Fibroblast of skin of back (primary cell): ENCODE measurements at places on chromosomes 7 and 10.
A peak's percentile ranks its signal among the peaks of the same experiment; 100 is the strongest.

DNA sequence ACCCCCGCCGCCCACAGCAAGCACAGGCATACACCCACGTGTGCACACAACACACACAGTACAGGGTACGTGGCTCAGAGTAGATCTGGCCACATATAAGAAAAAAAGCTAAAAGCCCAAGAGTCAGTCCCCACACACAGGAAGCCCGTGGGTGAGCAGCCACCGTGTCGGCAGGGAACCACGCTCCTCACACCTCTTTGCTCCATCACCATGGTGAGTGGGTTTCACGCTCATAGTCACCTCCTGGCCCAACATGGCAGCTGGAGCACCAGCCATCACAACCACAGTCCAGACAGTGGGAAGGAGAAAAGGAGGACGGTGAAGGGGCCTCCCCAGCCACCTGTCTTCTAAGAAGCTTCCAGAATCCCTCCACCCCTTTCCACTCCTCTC lies 76.0 kb upstream of the PDGFA start:
- no peak for DNase-seq

DNA sequence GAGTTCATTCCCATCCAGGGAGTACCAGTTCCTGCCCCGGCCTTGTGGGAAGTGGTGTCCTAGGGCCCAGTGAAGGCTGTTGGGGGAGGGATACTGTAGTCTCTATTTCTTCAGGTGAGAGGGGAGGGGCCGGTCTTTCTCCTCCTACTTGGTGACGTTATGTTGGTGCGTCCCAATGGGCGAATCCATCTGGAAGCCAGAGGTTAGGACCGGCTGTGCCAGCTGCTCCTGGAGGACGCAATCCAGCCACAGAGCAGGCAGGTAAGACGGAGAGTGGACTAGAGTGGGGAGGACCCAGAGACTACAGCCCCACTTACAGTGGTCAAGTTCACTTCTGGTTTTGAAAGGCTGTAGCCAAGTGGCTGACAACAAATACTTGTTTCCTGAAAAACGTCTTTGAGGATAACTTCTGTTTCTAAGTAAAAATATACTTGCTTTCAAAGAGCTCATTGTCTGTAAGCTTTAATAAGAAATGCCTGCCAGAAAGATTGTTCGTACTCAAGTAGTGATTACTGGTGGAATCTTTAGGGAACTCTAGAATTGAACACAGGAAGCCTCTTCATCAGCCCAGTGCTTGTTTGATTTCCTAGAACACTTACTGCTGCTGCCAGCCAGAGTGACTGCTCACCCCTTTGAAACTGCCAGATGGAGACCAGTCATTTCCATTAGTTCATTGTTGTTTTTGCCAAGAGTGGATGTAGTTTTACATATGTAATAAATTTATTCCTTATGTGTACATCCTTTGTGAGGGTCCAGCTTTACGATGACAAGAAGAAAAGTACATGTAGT lies 25.4 kb downstream of the RBM33 start:
- DNase-seq = peak; percentile 55

DNA sequence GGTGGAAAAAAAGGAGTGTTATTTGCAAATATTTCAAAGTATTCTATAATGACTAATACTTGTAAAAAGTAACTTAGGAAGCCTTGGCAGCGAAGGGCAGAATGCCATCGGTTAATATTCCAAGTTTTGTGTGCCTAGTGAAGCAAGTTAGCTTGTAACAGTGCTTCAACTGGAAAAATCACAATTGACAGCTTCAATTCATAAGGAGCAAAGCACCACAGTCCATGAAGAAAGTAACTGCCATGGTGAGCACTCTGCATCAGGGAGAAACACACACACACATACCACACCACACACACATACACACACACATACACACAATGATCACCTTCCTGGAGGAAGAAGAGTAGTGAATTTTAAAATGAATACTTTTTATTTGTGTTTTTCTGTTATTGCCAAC lies 298.3 kb downstream of the CNTNAP2 start:
- no peak for DNase-seq

DNA sequence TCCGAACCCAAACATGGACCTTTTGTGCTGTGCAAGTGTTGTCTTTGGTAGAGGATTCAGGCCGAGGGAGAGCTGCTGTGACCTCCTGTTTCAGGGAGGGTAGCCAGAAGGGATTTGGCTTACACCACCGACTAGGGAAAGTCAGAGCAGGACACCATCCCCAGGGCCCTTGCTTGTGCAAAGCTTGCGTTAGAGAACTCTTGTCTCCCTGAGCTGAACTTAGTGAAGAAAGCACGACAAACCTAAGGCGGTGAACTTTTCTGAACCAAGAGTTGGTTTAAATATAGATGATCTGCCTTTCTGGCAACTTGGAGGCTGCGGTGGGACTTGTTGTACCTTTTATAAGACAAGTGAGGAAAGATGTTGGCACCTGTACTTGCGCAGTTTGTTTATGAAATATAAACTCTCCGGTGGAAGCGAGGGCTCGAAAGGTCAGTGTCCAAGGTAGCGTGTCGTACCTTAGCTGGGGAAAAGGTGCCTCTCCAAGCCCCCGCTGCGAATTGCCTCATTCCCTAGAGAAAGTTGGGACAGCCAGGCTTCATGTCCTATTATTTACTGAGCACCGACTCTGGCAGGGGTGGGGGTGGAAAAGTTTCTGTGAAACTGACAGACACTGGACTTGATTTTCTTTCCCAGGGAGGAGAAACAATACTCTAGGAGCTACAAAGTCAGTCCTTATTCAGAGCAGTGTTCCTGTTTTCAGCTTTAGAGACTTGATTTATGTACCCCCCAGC lies 31.6 kb downstream of the WBP1L start:
- DNase-seq = no peak

- no peak for DNase-seq
Measured at GRCh38 chr10:14024329-14025202, 306.2 kb downstream of the FRMD4A start.

GRCh38 chr7:46948716-46949115 lies 633.2 kb downstream of the TNS3 start:
- DNase-seq = no peak
